AG20443 (cell line): ENCODE measurements at places on chromosomes 3 and 15.

- DNase-seq, result no peak
Measured at GRCh38 chr3:23884481-23884880, 32.3 kb downstream of the NKIRAS1 start.

GRCh38 chr3:152205097-152205593, 63.6 kb upstream of the MBNL1 start:
- no peak for DNase-seq

GRCh38 chr15:44261007-44261706, 27.4 kb upstream of the GOLM2 start:
- no peak for DNase-seq

GRCh38 chr3:44902628-44903027, 28.2 kb downstream of the TGM4 start:
- no peak for DNase-seq

DNA sequence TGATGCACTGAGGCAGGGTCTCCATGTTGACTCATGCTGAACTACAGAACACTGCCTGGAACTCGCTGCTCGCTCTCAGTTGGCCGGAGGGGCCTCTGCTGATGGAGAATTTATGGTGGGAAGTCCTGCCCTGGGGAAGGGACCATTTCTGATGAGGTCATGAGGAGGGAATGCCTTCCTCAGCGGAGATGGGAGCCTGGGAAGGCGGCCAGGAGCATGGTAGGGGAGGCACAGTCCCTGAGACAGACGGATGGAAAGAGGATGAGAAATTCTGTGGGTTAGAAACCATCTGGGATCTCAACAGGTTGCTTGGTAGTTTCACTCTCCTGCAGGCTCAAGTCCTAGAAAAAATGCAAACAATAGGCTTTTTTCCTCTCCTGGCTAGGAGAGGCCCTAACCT, 56.8 kb upstream of the TPM1 start:
- peak; percentile 35 for DNase-seq

DNA sequence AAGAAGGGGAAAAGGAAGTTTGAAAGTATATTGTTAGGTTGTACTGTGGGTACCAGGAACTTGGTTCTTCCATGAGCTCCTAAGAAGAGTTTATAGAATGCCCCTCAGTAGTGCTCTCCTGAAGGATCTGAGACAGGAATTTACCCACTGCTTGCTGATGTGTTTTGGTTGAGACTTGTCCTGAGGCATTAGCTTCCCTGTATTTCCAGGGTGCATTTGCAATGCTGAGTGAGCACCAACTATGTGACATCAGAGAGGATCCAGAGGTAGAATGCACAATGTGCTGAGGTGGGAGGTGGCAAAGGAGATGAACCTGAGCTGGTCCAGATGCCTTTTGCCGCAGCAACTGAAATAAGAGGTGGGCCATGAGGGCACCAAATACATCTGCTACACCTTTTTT, 64.3 kb upstream of the LRRC3B start:
- DNase-seq, result no peak
